ENCODE measurements at places on chromosomes 1 and 21. TPM values are rescaled to one million over a fixed set of nuclear protein-coding genes. Genes with fewer than 3 reads are reported as not detected.

The ACKR1 gene
- total RNA-seq, result not detected

The HECTD3 gene
- 17.7 TPM for total RNA-seq

The CC2D1B gene
- 17.9 TPM for total RNA-seq

The KRTAP10-2 gene
- not detected for total RNA-seq

The CR2 gene
- not detected for total RNA-seq

The ABCG1 gene
- total RNA-seq, result 2.7 TPM

The NCAM2 gene
- not detected for total RNA-seq

The DEDD gene
- 30.0 TPM for total RNA-seq

The GUCA2B gene
- not detected for total RNA-seq

The ILDR2 gene
- 0.03 TPM for total RNA-seq
